Stimulated activated CD4-positive, alpha-beta T cell treated with anti-CD3 and anti-CD28 coated beads, Interleukin-15, amount 100 ng/mL, for 1 hour (primary cell): ENCODE measurements at places on chromosomes 7 and 10.

GRCh38 chr10:46551701-46552525 lies 4.5 kb downstream of the GPRIN2 start:
- DNase-seq: no peak

- no peak for DNase-seq
Observed at GRCh38 chr10:22629852-22630233, 84.5 kb downstream of the PIP4K2A start.

DNA sequence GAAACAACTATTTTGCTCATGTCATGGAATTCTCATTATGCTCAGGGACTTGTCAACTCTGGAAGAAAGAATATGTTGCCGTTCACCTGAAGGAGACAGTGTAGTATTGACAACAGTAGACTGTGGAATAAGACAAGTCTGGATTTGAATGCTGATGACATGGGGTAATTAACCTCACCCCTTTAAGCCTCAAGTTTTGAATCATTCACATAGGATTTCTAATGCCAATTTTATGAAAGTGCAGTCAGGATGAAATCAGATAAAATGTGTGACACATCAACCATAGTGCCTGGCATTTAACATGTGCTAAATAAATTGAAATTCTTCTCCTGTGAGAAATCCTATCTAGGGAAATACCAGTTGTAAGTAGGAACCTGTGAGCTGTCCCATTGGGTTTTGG lies 305.8 kb downstream of the KIF20B start:
- no peak for DNase-seq

GRCh38 chr7:3055626-3056025 lies 12.0 kb upstream of the CARD11 start:
- DNase-seq: no peak

DNA sequence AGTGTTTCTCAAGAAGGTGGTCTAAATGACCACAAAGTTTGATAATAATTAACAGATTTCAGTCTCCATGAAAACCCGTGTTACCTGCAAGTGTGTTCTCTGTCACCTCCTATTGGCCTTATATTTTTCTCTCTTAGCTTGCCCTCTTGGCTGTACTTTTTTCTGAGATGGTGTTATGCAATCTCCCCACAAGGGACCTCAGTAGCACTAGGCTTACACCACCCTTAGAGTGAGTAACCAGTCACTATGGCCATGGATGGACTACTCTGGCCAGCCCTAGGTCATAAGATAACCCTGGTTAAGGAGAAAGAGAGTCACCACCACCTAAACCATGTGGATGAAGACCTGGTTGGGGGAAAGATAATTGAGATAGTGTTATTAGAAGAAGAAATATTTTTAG lies 76.8 kb downstream of the NPSR1 start:
- no peak for DNase-seq

- no peak for DNase-seq
Observed at GRCh38 chr10:92990615-92991014, 70.0 kb upstream of the CYP26C1 start.

DNA sequence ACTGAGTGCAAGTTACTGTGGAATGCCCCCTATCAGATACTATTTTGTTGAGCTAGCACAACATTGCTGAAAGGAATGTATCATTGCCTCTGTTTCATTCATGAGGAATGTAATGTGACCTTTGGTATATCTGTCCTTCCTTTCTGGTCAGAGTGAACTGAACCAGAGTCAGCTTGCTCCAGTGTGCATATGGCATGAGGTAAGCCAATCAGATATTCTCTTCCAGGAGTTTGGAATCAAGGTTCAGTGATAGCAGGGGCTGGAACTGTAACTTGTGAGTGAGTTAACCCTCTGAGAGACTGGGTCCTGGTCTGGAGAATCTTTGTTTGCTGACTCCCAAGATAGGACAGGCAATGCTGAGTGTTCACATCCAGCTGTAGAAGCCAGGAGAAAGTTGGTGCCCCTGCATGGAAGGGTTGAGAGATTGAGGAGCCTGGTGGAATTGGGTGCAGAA lies 45.3 kb upstream of the OSBPL3 start:
- DNase-seq: no peak
